Stromal cell of bone marrow (primary cell): ENCODE measurements at places on chromosomes 2 and 18.

DNA sequence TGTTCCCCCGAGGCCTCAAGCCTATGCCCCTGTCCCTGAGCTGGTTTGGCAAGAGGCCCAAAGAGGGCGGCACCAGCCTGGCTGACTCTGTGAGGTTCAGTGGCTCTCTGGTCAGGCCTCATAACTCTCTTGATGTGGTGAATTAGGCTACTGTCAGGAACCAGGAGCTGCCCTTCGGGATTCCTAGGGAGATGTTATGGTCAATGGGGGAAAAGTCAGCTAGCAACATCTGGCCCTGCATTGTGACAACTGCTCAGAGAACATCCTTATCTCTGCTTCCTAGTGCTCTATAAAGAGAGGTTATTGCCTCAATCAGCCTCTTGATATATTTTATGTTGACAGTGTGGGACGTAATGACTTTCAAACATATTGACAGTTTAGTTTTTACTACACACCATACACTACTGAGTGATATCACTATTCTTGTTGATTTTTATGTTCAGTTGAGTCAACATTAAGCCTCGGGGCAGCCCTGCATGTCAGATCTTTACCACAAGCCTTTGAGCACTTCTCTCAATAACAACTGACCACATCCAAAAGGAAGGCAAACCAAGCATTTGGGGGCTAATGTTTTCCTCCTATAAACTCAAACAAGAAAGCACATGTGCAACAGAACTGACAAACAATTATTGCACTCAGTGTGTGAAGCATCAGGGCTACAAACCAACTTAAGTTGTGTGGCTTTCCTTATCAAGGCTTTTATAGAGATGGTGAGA, 448.3 kb upstream of the SLC14A2 start:
- DNase-seq = no peak

DNA sequence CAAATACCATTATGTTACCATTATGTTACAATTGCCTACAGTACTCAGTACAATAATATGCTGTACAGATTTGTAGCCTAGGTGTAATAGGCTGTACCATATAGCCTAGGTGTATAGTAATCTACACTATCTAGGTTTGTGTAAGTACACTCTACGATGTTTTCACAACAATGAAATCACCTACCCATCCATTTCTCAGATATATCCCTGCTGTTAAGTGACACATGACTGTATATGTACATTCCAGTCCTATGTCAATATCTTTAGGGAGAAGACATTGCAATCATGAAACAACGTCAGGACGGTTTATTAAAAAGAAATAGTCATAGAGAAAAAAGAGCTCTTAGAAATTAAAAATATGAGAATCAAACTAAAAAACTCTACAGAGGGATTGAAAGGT, 119.0 kb upstream of the CDC42EP3 start:
- no peak for DNase-seq

GRCh38 chr2:122681626-122682025, 926.2 kb downstream of the TSN start:
- DNase-seq = no peak

DNA sequence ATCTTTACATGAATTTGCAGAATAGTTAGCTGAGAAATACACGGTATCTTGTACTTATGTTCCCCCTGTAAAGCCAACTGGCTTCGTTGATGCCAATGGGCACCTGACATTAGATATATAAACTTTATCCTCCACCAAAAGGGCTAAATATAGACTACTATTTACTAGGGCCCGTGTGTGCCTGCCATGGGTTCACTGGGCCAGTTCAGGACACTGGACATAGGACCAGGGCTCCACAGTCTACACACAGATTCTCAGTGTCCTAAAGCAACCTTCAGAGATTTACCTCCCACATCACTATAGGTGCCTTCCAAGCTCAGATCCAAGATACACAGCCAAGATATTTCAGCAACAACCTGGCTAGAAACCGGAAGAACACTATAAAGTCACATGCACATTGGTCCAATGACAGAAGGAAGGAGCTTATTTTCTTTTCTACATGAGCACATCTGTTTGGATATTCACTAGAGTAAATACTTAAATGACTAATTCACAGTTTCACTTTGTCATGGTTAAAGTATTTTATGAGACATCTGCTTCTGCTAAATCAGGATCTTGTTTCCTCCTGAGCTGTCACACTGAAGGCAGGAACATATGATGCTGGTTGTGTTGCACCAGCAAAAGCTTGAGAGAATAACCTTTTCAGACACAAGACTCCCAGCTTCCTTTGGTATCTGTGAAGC, 95.1 kb downstream of the MYO5B start:
- DNase-seq = peak; percentile 48

DNA sequence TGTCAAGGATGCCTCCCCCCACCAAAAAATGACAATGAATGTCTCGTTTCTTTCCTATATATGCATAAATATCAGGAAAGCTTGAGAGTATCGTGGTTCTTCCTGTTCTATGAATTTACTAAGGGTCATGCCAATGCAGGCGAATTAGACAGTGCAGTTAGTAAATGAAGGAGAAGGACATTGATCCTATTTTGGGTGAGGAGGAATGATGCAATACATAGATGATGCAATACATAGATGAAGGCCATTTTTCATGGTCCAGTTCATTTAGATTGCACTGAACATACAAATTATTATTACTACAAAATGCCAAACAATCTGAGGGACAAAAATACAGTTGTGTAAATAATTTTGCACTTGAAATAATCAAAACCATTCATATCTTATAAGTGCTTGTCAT, 1265.0 kb downstream of the LRP1B start:
- DNase-seq = no peak

- no peak for DNase-seq
Observed at GRCh38 chr2:82282111-82282882, 1977.7 kb upstream of the LRRTM1 start.

DNA sequence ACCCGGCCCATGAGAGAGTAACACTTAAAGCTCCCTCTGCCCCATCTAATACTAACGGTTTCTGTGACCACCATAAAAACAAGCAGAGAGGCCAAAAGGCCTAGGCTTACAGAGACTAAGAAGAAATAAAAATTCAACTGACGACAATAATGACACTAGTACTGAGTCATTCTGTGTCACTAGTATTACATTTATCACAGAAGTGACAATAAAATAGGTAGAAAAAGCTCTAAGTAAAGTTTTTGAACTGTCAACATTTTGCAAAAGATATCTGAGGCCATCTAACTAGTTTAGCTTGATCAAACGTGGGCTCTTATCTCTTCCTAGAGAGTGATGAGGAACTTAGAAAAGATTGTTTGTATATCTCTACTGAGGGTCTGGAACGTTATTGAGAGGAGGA, 35.6 kb downstream of the AP1S3 start:
- DNase-seq = no peak

GRCh38 chr2:9919512-9919911, 32.0 kb upstream of the GRHL1 start:
- no peak for DNase-seq

DNA sequence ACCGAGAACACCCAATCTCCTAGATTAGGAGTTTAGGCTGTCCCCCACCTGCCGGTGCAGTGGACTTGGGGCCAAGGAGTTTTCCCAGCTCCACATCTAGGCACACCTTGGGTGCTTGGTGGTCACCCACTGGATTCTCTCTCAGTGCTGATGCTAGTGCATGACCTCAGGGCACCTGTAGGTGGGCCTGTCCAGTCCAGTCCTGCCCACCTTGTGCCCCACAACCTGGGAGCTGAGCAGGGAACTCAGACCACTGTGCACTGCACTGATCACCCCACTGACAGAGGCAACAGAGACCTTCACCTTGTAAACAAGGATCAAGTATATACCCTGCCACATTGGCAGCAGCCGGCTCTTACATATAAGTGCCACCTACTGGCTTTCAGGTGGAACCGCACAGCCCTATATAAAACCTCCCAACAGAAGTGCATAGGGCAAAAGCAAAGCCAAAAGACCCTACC, 12.7 kb upstream of the CDH19 start:
- no peak for DNase-seq

DNA sequence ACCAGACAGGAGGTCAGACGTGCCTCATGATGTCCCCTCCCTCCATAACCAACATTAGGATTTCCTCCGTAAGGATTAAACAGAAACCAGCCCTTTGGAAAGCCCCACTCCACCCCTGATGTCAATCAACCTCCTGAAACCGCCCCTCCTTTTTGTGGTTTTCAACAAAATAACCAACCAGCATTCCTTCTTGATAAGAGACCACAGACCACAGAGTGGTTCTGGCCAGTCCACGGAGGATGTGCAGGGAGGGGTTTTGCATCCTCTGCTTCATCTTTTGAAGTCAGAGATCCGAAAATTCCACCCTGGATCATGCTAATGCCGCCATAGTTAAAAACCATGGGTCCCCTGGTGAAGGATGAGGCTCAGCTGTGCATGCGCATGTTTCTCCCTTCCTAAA, 180.0 kb upstream of the CCDC150 start:
- DNase-seq = no peak

DNA sequence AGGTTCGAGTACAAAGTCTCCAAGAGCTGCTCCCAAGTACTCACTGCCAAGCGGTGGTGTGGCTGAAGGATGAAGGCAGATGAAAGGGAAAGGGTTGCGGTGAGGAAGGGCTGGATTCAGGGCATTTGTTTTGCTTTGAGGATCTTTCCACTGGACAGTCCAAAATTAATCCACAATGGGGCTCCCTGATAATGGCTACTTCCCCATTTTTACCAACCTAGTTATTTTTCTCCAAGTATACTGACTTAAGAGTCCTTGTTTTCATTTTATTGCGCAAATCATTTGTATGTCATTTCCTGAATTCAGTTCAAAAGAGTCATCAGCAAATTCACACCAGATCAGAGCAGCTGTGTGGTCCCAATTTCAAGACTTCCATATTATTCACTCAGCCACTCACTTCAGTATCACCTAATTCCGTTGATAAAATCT, 464 bp upstream of the SESTD1 start:
- DNase-seq = peak; percentile 48

DNA sequence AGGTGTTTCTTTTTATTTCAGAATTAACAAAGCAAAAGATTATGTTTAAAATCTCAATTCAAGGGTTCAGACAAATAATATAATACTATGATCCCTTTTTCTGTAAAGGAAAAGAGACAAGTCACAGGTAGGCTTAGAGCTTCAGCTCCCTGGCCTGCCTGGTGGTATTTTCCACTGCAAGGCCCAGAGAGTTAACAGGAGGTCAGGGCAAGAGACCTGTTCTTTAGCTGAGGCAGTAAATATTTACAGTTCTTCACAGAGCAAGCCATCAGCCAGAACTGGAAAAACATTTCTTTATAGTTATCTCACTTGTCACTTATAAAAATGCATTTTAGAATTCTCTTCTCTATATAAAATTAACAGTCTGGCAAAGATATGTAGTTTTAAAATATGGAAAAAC, 70.1 kb downstream of the EPG5 start:
- no peak for DNase-seq

GRCh38 chr2:224952936-224953657, 89.2 kb downstream of the DOCK10 start:
- DNase-seq = no peak

DNA sequence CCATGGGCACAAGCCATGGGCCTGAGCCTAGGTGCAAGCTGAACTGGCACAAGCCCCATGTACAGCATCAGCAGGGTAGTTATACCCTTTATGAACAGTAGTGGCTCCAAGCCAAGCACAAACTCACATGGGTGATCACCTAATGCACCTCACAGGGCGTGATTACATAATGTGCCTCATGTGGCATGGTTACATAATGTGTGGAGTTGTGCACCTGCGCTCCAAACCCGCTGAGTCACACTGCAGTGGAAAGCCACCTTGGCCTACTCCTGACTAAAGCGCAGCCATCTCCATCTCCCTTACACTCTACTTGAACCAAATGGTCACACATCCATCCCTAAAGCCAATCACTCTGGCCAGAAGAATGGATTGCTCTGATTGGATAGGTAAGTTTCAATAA, 279.7 kb downstream of the MBD2 start:
- no peak for DNase-seq

GRCh38 chr2:166032361-166032760, 78.8 kb upstream of the TTC21B start:
- no peak for DNase-seq

- DNase-seq = no peak
Observed at GRCh38 chr18:58087928-58088690, 44.1 kb downstream of the NEDD4L start.

GRCh38 chr2:130848526-130849210, 12.0 kb downstream of the ARHGEF4 start:
- no peak for DNase-seq

DNA sequence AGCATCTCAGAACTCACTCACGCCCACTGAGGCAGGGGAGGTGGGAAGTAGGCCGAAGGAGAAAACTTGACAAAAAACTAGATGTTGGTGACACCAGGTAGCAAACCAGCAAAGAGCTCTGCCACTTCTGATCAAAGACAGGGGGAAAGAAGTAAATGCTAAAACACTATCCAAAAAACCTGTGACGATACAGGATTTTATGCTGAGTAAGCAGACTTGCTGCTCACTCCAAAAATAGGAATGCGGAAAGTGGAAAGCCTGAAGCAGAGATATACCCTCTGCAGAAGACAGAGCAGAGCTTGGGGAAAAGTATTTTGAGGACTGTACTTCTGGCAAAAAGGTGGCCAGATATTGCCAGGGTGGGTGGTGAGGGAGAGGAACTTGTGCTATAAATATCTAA, 73.3 kb upstream of the YPEL5 start:
- no peak for DNase-seq

DNA sequence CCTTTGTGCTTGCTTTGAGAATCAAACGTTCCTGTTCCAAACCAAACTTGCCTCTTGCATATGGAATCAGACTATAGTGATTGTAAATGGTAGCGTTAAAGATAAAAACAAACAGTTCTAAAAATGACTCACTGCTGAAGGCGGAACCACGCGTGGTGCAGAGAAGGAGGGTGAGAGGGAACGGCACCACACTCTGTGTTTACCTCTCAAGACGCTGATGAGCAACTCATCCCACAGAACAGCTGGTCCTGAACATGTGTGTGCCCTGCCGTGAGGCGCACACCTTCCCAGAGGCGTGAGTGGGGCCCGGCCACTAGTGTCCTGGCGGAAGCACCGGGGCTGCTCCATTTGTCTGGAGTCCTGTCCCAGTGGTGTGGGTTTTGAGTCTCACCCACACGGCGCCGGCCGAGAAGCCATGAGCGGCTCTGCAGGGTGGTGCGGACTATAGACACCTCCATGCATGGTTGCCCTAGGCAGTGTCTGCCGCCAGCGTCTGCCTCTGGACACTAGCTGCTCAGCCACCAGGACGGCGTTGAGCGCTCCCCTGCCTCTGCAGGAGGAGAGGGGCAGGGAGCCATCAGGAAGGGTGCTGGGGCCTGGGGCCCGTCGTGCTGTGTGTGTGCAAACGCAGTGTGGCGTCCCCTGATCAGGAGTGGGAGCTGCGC, 52.1 kb downstream of the NFATC1 start:
- no peak for DNase-seq

DNA sequence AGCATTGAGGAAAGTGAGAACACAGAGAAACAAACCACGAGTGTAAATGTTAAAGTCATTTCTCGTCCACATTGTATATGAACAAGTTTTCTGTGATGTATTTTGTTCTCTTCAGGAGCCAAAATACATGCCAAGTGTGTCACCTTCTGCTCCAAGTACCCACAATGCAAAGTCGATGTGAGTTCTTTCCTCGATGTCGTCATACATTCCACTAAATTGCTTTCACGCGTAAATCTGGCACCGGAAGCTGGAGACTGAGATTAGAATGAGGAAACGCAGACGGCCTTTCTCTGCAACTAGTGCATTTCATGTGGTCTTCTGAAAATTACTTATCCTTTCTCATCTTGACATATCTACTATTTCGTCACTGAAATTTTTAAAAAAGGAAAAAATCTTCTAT, 118.5 kb upstream of the SALL3 start:
- DNase-seq = no peak

- no peak for DNase-seq
Observed at GRCh38 chr2:95361216-95361980, 41.1 kb upstream of the FAHD2A start.
